ENCODE measurements at places on chromosomes 1 and 21.

GRCh38 chr1:46485564-46486431, 3.8 kb upstream of the DMBX1 start:
- no peak for DNase-seq

- DNase-seq: no peak
Observed at GRCh38 chr1:42831273-42831672, 14.1 kb upstream of the SVBP start.

- no peak for DNase-seq
Observed at GRCh38 chr1:171251042-171251951, 3.0 kb downstream of the FMO1 start.

- no peak for DNase-seq
Observed at GRCh38 chr1:9877962-9878361, 32.1 kb downstream of the CTNNBIP1 start.

GRCh38 chr1:172609528-172609927, 49.4 kb upstream of the FASLG start:
- DNase-seq: no peak

GRCh38 chr1:63023171-63023570, 239.2 kb downstream of the ATG4C start:
- no peak for DNase-seq

GRCh38 chr1:13699510-13699909, 478 bp upstream of the PRDM2 start:
- no peak for DNase-seq

DNA sequence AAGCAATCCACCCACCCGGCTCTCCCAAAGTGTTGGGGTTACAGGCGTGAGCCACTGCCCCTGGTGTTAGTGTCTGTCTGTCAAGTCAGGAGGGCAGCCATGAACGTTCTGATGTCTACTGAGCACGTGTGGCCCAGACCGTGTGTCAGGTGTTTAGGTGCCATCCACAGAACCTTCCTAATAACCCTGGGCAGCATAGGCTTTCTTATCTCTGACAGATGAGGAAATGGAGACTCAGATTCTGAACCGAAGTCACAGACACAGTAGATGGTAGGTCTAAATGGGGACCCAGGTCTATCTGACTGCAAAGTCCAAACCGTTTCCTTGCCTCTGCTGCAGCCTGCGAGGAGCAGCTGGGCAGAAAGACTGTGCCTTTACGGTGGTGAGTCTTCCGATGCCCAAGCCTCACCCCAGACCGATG, 622 bp upstream of the IL6R start:
- no peak for DNase-seq

DNA sequence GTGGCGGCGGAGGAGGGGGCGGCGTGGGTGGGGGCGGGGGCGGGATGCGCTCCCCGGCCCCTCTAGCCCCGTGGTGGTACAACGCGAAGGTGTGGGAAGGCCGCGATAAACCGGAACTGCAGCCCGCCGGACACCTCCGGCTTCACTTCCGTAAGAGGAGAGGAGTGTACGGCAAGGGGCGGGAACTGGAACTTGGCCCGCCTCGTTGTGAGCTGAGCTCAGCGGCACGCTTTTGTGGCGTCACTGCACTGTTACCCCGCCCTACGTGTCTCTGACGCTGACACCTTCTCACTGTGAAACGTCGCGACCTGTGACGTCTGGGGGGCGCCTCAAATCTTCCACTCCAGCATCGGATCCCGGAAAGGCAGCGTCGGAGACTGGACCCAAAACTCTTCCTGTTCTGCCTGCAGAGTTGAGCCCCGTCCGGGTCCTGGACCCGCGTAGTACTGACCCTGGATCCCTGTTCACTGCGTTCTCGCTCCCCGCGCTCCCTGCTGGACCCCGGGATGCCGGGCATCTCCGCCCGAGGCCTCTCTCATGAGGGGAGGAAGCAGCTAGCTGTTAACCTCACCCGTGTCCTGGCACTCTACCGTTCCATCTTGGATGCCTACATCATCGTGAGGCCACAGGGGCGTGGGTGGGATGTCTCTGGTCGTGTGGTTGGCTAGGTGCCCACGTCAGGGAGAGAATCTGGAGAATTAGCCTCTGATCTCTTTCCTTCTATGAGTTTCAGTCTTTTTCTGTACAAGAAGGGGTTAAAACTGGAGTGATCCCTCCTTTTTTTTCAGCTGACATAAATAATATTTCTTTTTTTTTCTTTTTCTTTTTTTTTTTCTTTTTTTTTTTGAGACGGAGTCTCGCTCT, at the start of gene ISG20L2:
ISG20L2 (minus strand) TSS at position 168 of the 864 bp plus-strand sequence. CDS start 1,114 bp downstream, outside the sequence.
- DNase-seq: peak; percentile 79

- DNase-seq: no peak
Observed at GRCh38 chr1:161885003-161885402, 118.9 kb downstream of the ATF6 start.

GRCh38 chr1:19260211-19261138, 8.9 kb downstream of the MRTO4 start:
- no peak for DNase-seq

DNA sequence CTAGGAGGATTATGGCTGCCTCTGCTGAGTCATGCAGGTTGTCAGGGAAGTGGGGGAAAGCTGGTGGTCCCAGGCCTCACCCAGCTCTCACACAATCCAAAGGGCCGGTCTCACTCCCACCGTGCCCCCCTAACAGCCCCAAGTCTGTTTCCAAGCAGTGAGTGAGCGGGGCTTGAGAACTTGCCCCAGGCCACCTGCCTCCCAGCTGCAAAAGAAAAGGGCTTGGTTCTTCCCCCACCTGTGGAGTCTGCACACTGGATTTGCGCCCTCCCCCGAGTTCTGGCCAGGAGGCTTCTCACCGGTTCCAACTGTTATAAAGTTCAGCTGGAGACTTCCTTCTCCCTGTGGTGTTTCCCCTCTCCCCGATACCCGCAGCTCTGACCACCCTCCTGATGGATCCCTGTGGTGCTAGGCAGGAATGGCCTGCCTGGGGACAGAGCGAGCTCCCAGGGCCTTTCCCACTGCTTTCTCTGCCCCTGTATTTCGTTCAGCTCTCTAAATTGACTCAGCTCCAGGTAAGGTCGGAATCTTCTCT, 222.3 kb downstream of the BARHL2 start:
- DNase-seq: no peak

DNA sequence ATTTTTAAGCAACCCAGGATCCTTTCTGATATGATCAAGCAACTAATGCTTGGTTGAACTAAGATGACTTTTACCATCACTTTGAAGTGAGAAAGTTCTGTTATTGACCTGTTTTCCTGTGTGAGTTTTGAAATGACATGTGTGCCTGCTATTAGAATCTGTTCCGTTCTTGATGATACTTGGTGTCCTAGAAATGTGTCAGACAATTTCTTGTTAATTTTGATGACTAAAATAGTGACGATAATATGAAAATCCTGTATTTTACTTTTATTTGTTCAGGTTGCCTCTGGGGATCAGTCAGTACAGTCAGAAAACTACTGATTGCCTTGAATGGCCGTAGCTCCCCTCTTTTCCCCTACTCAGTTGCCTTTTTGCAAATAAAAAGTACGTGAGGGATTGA, 228.0 kb downstream of the RYR2 start:
- no peak for DNase-seq

DNA sequence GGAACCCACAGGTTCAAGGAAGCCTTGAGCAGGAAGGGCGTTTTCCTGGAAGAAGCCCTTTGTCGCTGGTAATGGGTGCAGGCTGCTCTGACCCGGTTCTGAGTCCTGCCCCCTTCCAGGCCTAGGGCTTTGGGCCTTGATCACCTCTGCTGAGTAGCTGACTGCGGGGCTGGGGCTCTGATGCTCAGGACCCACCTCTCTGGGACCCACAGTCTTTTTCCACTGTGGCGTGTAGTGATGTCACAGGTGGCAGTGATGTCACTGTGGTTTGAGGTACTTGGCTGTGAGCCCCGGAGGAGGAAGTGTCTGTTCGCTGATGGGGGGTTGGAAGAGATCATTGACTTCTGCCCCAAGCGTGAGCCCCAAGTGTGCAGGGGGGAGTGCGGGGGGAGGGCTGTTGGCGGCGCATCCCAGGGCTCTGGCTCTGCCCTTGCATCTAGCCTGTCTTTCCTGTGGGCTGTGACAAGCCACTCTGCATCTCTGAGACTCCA, 6.9 kb downstream of the TNFRSF1B start:
- peak; percentile 62 for DNase-seq

GRCh38 chr1:113913887-113914664, 8.9 kb downstream of the DCLRE1B start:
- DNase-seq: no peak

- DNase-seq: no peak
Observed at GRCh38 chr1:153538315-153538821, 2.4 kb downstream of the S100A5 start.

GRCh38 chr1:244802556-244803239, 32.8 kb upstream of the COX20 start:
- no peak for DNase-seq

GRCh38 chr1:246699095-246699735, 25.0 kb upstream of the SCCPDH start:
- DNase-seq: peak; percentile 52

DNA sequence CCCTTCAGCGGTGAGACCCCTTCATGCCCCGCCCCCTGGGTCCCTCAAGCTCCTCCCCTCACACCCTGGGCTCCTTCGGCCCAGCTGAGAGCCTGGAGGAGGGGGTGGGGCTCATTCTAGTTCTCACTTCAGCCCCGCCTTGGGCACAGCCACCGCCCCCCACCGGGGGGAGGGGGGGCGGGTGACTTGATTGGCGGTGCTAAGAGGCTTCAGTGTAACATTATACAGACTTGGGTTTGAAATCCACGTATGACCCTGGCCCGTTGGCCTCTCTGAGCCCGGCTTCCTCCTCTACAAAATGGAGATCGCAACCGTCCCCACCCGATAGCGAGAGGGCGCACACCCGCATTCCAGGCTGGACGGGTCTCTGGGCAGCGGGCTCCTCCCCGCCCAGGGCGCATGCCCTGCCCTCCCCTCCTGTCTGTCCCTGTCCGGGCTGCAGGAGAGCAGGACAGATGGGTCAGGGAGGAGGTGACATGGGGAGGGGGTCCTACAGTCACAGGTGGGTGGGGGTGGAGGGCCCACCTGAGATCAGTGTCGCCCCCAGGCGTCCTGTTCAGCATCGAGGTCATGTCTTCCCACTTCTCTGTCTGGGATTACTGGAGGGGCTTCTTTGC, 5.1 kb downstream of the CLCNKB start:
- DNase-seq: no peak

GRCh38 chr1:9654051-9654833, 2.7 kb downstream of the PIK3CD start:
- no peak for DNase-seq

GRCh38 chr1:30027247-30027646, 696.1 kb downstream of the MATN1 start:
- DNase-seq: no peak

- no peak for DNase-seq
Observed at GRCh38 chr1:7651203-7651602, 119.9 kb upstream of the VAMP3 start.

- DNase-seq: no peak
Observed at GRCh38 chr1:220810963-220811362, 24.2 kb downstream of the MTARC1 start.

DNA sequence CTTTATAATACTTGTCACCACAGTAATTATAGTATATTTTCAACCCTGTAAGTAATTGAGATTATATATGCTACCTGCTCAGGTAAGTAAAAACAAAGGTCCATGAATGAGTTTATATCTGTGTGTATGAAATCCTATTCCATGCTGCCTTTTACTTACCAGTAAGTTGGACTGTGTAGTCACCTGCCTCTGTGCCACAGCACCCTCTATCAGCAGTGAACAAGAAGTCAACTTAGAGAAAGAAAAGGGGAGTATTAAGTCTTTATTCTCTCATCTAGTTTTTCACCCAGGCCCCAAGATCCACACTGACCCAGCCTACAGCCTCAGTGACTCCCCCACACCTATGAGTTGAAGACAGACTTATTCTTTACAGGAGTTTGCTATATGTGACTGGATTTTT, 36.9 kb upstream of the IFI16 start:
- no peak for DNase-seq

- DNase-seq: no peak
Observed at GRCh38 chr1:114082304-114082630, 71.4 kb downstream of the SYT6 start.

- DNase-seq: no peak
Observed at GRCh38 chr1:113616156-113616555, 143.1 kb downstream of the PHTF1 start.

- no peak for DNase-seq
Observed at GRCh38 chr1:245683676-245684075, 528.9 kb downstream of the KIF26B start.

DNA sequence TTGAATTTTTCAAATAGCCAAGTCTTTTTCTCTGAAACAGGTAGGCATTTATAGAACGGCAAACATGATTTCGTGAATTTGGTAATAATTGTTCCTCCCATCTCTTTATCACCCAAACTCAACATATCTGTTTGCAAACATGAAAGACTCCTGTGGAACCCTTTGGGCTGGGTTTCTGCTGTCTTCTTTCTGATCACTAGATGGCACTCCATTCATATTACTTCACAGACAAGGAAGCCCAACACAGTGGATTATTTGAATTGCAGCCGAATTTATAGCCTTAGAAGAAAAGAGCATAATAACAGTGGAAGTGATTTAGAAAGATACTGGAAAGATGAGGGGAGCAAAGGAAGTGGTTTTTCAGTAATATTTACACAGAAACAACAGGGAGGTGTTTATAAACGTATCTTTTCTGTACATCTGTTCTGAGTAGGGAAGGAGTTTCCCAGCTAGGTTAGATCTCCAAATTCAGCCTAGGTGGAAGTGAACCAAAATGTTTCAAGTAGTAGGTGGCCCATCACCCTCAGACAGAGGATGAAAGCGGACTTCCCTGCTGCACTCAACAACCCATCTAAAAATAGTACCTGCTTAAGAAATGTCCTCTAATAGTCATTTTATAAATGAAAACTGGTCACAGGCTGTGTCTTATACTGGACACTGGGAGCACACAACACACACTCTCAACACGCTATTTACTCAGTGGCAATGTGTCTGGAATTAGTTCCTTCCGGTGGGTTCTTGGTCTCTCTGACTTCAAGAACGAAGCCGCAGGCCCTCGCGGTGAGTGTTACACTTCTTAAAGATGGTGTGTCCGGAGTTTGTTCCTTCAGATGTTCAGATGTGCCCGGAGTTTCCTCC, 67.6 kb downstream of the MAP3K21 start:
- DNase-seq: no peak

DNA sequence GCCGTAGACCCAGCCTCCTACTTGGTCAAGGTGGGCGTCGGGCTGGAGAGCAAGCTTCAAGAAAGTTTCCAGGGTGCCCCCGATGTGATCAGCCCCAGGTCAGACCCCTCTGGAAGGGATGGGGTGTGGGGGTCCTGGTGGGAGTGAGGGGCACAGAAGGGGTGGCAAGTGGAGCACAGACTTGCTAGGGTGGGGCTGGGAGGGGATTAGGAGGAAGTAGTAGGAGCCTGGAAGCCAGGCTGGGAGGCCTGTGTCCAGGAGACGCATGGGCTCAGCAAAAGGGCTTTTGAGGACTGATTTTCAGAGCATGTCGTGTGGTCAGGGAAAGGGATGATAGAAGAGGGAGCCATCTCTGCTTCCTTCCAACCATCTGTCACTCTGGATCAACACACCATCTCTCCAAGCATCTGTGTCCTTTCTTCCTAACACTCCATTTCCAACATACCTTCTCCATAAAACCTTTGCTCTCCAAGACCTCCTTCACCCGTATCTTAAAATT, 8.5 kb downstream of the TRIM46 start:
- DNase-seq: no peak

GRCh38 chr1:32491386-32491785, 26.5 kb downstream of the ZBTB8B start:
- no peak for DNase-seq

GRCh38 chr1:50644447-50645105, 221.3 kb upstream of the DMRTA2 start:
- DNase-seq: no peak
